Stimulated activated CD4-positive, alpha-beta T cell treated with anti-CD3 and anti-CD28 coated beads, Interleukin-1b, Interleukin-23, amount 100 ng/mL, for 1 hour (primary cell): ENCODE measurements at places on chromosomes 12 and 14.

DNA sequence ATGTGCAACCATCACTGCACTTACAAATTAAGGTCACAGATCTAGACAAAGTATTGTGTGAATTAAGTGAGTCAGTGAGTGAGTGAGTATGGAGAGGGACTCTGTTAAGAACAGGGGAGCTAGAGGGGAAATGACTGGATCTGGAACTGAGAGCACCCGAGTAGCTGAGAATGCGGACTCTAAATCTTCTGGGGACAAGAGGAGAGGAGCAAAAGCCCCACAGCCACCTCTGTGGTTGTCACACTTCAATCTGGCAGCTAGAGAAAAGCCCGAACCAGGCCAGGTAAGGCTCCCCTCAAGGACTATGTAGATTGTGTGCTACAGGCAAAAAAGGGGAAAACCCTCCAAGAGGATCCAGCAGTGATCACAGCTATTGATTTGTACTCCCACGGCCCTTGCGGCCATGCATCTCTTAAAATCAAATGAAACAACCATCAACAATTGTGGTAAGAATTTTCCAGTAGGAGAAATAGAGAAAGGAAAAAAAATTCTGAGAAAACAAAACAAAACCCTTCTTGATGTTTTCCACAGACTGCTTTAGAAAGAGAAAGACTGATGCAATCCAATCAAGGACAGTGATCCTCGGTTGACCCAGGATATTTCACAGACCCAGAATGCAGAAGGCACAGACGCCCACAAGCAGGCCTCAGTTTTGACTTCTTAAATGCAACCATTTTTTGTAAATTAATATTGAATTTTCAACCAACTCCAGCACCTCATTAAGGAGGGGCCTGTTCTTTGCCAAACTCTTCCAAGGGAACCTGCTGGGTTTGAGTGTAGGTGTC, 109.6 kb downstream of the SLC38A6 start:
- no peak for DNase-seq

- no peak for DNase-seq
These were observed 8.9 kb downstream of the TOGARAM1 start for GRCh38 chr14:44970907-44971306.

- no peak for DNase-seq
These were observed 5.4 kb downstream of the KCNH5 start for GRCh38 chr14:63039866-63040265.

DNA sequence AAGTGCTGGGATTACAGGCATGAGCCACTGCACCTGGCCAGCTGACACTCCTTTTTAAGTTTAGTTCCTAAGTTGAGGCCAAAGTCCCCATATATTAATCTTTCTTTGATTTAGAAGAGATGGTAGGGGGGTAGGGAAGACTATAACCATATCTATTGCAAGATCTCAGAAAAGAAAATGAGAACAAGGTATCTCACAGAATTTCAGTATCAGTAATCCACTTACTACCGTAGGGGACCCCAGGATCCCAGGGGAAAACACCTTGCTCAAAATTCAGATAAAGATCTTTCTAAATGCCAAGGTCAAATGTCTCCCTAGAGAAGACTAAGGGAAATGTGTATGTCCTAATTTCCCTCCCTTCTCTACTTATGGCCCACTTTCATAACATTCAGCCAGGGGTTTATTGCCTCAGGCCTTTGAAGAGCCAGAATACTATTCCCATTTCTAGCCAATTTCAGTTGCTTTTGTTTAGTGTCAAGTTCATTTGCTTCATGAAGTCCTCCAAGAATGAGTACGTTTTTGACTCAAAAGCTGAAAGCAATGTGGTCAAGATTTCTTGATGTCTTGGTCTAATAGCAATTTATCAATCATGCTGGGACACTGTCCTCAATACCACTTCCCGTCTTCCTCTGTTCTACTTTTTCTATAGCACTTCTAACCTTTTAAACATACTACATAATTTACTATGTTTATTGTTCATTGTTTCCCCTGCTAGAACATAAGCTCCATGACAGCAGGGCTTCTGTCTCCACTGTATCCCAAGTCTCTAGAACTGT, 86.3 kb downstream of the DCAF5 start:
- DNase-seq: no peak

DNA sequence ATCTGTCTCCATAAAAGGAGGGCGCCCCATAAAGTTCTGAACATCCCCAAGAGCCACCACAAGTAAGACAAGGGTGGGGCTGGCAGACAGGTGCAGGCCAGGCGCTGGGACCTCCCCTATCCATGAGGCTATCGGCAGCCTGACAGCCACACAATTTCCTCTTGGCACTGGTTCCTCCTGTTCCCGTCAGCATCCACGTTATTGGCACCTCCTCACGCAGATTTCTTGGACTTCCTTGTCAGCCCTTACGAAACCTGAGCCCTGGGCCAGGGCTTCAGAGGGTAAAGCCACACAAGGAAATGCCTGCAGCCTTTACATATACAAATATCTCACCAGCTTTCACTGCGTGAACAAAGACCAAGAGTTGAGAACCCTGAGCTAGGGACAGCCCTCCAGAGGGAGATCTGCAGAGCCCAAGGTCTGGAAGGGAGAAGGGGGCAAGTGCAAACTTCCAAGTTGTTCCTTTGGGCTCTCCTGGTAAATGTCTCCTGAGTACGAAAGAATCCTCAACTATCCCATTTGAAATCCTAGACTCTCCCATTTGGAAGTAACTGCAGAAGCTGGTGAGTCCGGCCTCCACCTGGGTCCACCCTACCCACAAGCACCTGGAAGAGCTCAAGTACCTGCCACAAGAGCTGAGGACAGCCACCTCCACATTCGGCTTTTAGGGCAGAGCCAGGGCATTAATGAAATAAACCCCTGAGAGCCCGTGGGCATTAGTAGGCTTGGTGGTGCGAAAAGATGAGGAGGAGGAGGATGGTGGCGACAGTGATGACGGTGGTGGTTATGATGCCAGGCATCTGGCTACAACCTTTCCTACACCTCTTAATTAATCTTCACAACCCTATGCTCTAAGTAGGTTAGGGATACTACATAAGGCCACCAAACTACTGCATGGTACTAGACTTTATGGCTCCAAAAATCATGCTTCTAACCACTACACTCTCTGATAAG, 5.5 kb upstream of the TC2N start:
- DNase-seq: no peak

GRCh38 chr14:22519877-22520685, 68.9 kb downstream of the DAD1 start:
- DNase-seq: no peak

GRCh38 chr14:60945984-60946383, 34.9 kb downstream of the TRMT5 start:
- DNase-seq: no peak

DNA sequence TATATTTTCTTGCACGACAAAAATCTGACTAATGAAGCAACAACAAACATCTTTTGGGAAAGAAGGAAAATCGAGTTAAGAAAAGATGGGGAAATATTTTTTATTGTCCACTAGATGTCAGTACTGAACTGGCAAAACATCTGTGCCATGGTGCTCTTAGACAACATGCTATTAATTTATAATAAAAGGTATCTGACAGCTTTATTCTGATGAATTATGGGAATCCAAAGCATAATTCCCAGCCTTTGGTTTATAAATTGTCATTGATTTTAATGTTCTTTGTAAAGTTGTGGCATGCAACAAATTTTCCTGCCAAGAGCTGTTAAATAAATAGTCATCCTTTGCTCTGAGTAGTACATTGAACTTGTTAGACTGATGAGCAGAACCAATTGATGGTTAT, 231.2 kb downstream of the ETNK1 start:
- no peak for DNase-seq

- peak; percentile 93 for DNase-seq
These were observed 45.8 kb upstream of the PNMA1 start for GRCh38 chr14:73759714-73760597.

- no peak for DNase-seq
These were observed 38.3 kb downstream of the SRGAP1 start for GRCh38 chr12:63882844-63883243.

DNA sequence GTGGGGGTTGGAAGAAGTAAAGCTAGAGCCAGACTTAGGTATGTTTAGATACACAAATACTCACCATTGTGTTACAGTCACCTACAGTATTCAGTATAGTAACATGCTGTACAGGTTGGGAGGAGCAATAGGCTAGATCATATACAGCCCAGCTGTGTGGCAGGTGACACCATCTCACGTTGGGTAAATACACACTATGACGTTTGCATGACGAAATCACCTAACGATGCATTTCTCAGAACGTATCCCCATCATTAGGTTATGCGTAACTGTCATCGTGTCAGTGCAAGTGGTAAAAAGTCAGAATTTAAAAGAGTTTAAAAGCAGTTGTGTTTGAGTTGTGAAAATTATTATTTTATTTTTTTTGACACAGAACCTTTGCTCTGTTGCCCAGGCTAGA, 167.1 kb downstream of the APAF1 start:
- no peak for DNase-seq

DNA sequence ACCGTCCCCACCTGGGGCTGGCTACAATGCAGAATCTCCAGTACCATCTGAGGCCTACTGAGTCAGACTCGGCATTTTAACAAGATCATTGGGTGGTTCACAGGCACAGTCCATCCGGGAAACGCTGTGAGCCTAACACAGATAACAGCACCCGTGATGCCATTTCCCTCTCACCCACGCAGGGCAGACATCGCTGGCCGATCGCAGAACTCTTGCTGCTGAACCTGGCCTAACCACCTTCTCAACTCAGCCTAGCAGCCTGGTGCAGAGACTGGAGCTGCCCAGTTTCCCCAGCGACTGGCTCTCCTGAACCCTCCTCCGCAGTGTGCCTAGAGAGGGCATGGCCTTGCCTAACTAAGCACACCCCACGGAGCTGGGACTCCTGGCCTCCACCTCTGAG, 83.3 kb downstream of the NCOR2 start:
- no peak for DNase-seq

DNA sequence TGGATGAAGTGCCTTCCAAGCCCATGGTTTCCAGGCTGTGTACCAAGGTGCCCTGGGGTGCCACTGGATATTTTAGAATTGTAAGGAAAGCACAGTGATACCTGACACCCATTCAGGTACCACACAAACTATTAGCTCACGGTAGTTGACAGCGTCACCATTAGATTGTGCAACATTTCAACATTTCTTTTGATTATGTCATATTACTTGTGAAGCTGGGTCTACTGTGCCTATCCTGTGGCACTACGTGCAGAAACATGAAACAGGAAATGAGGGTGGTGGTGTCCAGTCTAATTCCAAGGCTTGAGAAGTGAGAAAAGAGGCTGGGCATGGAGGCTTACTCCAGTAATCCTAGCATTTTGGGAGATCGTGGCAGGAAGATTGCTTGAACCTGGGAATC, 75.5 kb upstream of the CPM start:
- no peak for DNase-seq

DNA sequence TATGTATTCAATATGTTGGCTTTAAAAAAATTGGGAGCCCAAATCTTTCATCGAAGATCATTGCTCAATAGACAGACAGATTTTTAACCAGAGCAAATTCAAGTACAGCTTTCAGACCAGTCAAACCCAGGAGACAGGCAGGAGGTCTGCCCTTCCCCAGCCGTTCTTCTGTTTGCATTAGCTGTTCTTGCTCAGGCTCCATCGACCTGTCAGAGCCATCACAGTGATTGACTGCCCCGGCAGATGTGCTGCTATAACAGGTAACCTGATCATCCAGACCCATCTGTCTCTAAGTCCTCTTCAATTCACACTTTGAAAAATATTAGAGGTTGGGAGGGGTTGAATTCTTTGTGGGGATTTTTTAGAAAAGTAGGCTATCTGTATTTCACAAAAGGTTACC, 453.5 kb downstream of the FOXG1 start:
- no peak for DNase-seq

GRCh38 chr14:54805070-54805444, 97.6 kb downstream of the GCH1 start:
- no peak for DNase-seq

DNA sequence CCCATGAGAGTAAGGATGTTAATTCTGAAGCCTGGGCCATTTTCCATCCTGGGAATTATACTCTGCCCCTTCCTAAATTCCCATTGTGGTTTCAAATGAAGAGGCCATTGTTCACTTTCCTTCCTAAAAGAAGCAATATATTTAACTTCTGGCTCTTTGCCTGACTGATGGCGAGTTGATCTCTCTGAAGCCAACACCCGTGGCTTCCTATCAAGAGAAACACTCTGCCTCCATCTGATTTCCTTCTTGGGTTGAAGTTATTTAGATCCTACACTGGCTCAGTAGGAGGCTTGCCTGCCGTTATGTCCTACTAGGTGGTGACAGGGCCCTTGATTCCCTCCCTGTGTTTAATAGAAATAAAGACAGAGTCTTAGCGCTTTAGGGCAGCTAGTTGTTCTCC, 97.4 kb downstream of the PRKCH start:
- no peak for DNase-seq

GRCh38 chr12:82705774-82706173, 19.1 kb downstream of the TMTC2 start:
- DNase-seq: no peak

DNA sequence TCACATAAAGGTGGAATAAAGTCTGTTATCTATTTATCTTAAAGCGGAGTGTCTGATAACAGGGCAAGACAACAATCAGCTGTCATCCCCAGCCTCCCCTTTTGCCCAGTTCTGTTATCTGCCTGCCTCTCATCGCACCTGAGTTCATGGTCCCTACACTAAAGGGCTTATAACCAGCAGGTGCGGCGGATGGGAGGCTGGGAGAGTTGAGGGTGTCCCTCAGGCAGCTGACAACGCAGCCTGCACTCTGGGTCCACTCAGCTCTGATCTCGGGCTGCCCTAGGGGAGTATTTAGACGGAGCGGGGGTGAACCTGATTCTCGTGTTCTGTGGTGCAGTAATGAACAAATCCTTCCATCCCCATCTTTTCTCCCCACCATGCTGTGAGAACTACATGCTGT, 34.0 kb upstream of the JDP2 start:
- no peak for DNase-seq

DNA sequence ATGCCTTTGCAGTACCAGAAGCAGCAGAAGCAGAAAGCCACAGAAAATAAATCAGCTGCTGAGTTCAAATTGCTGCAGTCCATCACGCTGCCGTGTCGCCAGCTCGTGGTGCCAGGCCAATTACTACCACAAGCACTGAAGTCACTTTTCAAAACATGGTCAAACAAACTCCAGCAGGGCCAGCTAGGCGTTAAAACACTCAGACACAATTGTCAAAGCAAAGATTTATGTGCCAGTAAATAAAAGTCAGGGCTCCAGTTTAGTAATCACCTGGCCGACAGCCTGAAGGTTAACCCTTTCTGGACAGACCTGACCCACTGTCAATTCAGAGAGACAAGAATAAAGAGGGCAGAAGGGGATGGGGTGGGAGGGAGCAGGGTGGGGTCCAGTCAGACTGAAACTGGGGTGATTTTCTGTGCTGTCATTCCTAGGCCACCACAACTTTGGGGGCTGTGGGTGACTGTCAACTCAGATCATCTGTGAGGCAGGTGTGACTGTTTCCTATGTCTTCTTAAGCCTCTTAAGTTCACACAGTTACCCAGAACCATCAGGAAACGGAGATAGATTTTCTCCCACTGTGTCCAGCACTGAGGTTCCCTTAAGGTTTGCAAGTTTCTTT, 109.8 kb upstream of the FUT8 start:
- DNase-seq: no peak

DNA sequence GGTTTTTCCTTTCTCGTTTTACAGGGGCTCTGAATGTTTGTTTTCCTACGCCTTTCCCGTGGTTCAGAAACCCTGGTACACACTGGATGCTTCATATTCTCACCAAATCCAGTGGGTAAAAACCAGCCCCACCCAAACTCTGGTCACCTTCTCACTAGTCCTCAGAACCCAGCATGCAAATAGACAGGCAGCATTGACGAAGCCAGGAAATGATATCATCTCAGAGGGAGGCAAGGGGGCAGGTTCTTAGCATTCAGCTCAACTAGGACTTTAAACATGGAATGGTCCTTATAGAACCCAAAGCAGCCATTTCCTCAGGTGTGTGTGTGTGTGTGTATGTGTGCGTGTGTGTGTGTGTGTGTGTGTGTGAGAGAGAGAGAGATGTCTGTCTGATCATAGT, 142.0 kb downstream of the KCNK10 start:
- DNase-seq: no peak
